ENCODE measurements at places on chromosomes 3 and 15.
A peak's percentile ranks its signal among the peaks of the same experiment; 100 is the strongest.

- DNase-seq = no peak
These were observed 62.8 kb downstream of the ITGB5 start for GRCh38 chr3:124824286-124824915.

DNA sequence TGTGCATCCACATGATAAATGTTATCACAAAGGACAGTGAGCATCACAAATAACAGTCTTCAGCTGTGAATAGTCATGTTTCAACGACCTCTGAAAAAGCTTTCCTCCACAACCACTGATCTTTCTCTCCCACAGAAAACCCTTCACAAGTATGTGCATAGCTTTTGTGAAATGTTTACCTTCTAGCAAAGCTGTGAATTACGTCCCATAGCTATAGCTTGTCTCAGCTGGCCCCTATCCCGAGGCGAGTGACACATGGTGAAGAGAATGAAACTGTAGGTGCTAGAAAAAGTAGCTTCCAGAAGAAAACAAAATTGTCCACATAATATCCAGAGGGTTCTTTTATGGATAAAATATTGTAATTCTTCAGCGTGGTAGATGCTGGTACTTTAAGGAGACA, 182.0 kb downstream of the FGF12 start:
- DNase-seq = no peak

- DNase-seq = peak; percentile 12
These were observed 159.7 kb downstream of the POLR2M start for GRCh38 chr15:57866149-57866736.

- DNase-seq = no peak
These were observed 138.3 kb downstream of the DIPK2A start for GRCh38 chr3:144109944-144110343.

DNA sequence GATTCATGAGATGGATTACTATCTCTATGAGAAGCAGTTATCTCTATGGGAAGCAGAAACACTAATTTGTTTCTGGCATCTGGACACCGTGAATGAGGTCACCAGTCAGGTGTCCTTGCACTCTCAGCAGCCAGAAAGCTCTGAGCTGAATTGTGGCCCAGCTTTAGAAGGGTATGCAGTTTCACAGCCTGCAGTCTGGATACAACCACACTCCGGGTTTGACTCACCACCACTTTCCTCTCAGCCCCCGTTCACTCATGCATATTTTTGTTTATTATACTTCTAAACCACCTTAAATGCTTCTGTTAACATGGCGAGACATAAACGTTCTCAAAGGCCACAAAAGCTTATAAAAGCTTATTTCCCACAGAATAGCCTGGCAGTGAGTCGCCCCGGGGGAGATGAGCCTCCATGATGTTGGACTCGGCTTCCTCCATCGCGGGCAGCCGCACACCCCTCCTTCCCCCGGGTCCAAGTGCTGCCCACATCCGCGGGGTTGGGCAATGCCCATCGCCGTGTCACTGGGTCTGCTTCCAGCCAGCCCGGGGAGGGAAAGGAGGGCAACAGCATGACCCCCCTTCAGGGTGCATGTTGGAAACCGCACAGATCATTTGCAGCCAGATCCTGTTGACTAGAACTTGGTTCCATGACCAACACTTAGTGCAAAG, 16.8 kb upstream of the SLC41A3 start:
- DNase-seq = no peak

- no peak for DNase-seq
These were observed 132.8 kb downstream of the TJP1 start for GRCh38 chr15:29689287-29689986.

- no peak for DNase-seq
These were observed 76.6 kb downstream of the IL12A start for GRCh38 chr3:160065282-160065681.

DNA sequence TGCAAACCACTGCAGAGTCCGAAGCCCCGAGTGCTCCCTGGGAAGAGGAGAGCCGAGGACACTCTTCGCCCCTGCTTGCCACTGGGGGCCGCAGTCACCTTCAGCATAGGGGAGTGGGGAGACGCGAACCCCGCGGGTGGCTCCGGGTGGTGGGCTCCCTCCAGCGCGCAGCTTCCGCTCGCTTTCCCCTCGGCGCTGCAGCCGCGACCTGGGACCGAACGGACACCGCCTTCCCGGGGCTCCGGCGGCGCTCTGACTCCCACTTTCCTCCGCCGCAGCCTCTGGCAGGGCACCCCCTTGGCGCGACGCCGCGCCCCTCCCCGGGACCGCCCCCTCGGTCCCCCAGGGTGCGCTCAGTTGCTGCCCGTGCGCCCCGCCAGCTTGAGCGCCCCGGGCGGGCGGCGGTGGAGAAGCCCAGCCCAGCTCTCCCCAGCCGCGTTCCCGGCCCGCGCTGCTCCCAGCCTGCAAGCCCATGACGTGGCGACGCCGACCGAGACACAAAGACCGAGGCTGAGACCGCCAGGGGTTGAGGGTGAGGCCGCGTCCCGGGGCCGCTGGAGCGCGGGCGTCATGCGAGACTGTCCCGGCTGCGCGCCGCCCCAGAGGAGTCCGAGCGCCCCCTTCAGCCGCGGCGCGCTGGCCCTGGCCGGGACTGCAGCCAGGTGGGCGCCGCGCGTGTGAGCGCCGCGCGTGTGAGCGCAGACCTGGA, at the start of gene MINAR1:
TSS of gene MINAR1 (plus strand) at position 701 of the 709 bp plus-strand sequence. CDS start 23,812 bp downstream, outside the sequence.
- peak; percentile 5 for DNase-seq

DNA sequence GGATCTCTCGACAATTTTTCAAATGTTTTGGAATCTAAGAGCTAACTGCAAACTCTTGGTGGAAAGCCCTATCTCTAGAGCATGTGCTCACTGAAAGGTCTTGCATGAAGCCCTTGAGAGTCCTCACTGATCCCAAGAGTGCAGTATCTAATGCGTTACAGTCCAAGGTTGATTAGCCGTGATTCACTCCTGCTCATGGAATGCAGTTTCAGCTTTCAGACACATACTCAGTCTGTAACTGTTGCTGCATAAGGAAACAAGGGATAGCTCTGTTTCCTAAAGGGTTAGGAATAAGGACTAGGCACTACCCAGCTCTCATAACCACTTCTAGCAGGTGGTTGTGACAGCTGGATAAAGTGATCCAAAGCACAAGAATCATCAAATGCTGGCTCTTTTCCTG, 687.4 kb upstream of the CFAP20DC start:
- DNase-seq = no peak

- peak; percentile 18 for DNase-seq
These were observed 1.4 kb downstream of the IGF1R start for GRCh38 chr15:98649472-98650416.

DNA sequence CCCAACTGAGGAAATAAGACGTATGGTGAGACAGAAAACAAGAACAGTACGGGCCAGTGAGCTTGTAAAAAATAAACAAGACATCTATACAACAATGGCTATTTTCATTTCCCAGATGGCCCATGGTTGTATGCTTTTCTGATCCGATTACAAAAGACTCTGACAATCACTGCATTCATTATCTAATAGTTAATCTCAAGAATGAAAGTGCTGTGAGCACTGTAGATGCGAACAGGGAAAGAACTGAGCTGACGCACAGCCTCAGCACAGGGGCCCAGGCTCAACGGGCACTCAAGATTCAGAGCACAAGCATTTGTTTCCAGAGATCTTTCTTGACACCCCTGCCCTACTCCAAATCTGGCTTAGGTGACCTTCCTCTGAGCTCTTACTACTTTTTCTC, 6.9 kb downstream of the MTMR10 start:
- DNase-seq = no peak

GRCh38 chr3:123011447-123011846, 16.1 kb downstream of the SEMA5B start:
- no peak for DNase-seq

DNA sequence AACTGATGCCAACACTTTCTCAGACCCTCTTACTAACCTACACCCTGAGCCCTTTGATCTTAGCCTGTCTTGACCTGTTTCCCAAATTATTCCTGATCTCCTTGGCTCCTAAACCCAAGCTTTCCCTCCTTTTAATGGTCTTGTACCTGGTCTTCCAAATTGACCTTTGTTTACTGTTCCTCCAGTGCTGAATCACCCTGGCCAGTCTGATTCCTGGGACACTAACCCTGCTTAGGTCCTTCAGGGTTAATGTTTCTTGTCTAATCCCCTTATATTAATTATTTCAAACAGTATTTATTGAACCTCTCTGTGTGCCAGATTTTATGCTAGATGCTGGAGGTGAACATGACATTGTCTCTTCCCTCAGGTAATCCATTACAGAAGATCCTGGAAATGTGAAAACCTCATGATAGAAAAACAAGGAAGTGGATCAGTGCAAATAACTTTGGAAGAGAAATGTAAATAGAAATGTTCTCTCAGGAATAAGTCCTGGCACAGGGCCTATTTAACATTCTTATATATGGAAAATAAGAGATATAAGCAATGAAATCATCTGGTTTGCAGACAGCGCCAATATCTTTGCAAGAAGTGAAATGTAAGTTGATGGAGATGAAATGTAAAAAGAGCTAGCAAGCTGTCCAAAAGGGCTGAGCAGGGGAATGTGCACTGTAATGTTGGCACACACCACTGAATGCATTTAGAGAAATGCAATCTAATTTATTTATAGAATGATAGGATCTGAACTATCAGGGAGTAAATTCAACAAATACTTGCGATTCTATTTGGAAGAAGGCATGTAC, 20.7 kb downstream of the HGD start:
- DNase-seq = no peak

DNA sequence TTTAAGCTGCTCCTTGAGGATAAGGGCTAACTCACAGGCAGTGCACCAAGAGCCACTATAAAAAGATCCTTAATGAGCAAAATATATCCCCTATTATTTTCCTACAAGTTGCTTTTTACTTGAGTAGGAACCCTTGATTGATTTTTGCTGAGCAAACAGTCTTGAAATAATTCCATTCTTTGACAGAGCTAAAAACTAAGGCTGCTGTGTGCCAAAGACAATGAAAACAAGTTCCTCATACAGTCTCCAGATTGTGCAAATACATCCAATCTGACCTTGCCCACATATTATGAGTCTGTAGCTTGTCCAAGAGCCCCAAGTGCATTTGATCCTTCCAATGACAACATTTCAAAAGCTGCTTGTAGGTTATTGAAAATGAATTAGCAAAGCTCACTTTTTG, 15.0 kb downstream of the PRKAR2A start:
- DNase-seq = no peak

DNA sequence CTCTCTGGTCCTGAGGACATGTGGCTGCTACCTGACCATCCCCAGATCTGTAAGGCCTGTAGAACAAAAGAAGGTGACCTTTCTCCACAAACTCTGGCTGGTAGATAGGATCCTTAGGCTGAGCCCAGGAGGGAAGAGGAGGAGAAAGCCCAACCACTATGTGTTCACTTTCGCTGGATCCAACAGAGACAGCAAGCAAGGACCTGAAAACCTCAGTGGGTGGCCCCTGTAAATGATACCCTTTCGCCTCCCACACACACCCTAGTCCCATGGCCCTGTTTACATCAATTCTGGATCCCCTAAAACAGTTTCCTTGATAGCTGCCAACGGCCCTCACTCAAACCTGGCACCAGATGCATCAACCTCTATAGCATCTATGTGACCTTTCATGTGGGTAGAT, 22.4 kb downstream of the CCDC12 start:
- no peak for DNase-seq

GRCh38 chr3:147423798-147424580, 14.8 kb downstream of the ZIC1 start:
- no peak for DNase-seq

GRCh38 chr3:118168175-118168574, 866.5 kb downstream of the IGSF11 start:
- DNase-seq = no peak

- DNase-seq = no peak
These were observed 65.1 kb downstream of the HMCES start for GRCh38 chr3:129343643-129344360.

DNA sequence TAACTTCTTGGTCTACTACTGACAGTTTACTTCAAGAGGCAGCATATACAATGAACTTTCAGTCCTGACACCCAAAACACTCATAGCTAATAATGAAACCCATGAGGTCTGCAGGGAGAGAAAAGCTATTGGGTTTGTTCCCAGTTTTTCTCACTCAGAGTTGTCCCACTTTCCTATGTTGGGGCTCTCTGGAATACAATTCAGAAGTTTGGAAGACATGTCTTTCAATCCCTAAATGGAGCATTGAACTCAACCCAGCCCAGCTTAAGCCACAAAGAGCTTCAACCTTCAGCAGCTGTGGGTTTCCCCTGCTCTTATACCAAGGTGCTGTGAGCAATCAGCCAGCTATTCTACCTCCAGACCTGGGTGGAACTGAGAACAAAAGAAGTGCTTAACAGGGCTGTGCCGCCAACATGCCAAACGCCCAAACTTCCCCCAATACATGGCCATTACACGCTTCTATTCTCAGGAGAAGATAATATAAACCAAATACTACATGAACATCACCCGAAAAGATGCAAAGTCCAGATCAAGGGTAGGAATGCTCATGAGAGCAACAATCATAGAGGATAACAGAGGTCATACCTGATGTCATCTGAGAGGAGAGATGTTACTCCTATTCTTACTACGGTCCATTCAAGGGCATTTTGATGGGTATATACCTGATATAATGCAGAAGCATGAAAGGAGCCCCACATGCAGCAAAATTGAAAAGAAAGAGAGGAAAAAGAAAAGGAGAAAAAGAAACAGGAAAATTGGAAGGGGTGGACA, 131.2 kb upstream of the TGFBR2 start:
- DNase-seq = peak; percentile 65

DNA sequence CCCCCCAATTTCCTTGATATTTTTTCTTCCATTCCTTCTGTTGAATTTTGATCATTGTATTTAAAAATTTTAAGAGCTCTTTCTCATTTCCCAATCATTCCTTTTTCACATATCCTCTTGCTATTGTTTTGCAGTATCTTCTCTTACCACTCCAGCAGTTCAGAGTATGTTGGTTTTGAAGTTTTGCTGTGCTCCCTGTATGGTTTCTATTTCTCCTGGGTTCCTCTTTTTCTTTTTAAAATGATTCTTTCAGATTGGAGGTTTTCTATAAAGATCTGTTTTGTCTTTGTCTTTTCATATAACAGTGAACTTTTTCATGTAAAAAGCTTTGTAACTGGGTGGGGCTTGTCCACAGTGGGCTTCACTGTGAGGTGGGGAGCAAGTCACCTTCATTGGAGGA, 12.8 kb downstream of the USP3 start:
- no peak for DNase-seq

- DNase-seq = no peak
These were observed 20.6 kb upstream of the USP3 start for GRCh38 chr15:63483521-63484371.
